ENCODE measurements at places on chromosomes 7 and 10.

- no peaks in the 10 kb centered on the region for H3K36me3 ChIP-seq
- H3K27ac ChIP-seq = no peak overlapping the region
- H3K27me3 ChIP-seq = no peaks in the 10 kb centered on the region
- no peak for DNase-seq
These were observed 200.5 kb downstream of the MDFIC start for GRCh38 chr7:115122388-115122787.

DNA sequence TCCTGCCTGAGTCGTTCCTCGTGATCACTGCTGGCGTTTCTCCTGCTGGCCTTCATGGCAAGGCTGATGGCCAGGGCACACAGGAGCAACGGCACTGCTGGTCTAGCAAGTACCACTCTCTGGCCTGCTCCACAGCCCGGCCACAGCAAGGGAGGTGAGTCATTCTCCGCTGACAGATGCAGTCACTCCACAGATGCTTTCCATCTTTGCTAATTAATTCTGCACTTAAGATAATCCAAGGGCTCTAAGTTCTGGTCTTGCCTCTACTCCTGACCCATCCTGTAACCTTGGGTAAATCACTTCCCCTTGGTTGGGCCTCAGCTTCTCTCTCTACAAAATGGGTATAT, 244.4 kb downstream of the RPS24 start:
- H3K4me3 ChIP-seq = no peak overlapping the region
- no peaks in the 10 kb centered on the region for H3K4me1 ChIP-seq
- no peak for DNase-seq

DNA sequence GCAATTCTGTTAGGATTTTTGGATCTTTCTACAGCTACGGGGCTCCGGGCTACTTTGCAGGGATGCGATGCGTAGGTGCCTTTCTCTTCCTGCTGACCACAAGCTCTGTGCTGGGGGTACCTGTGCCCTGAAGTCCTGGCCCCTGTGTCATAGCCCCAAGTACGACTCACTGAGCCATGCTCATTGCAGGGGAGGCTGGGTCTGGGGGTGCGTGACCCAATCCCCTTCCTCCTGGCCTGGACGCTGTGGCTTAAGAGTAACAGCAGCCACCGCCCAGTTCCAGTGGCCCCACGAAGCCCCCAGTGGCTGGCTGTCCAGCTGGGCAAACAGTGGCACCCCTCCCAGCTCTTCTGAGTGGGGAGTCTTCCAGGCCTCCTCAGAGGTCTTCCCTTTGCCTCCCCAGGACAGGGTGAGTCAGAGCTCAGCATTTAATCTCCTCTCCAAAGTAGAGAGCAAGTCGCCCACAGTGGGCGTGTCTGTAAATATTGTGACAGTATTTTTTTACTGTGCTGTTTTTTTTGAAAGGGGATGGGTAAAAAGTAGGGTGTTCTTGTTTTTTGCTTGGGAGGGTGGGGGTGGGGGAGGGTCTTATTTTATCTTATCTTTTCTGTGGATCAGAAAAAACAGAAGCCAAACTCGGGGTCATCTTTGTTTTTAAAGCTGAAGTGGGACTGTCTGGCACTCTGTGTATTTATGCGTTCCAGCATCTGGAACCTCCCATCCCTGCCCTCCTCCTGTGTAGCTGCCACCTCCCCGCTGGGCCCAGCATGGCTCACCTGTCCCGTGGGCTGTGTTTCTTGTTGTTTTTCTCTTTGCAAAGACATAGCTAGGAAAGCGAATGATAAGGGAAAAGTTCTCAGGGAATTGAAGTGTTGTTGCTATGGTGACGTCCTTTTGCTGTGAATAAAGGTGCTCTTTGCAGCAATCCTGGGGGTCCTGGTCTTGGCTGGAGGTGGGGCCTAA, 8.2 kb downstream of the LFNG start:
- no peak overlapping the region for H3K4me3 ChIP-seq
- peaks cover 85% of the 10 kb centered on the region for H3K4me1 ChIP-seq

DNA sequence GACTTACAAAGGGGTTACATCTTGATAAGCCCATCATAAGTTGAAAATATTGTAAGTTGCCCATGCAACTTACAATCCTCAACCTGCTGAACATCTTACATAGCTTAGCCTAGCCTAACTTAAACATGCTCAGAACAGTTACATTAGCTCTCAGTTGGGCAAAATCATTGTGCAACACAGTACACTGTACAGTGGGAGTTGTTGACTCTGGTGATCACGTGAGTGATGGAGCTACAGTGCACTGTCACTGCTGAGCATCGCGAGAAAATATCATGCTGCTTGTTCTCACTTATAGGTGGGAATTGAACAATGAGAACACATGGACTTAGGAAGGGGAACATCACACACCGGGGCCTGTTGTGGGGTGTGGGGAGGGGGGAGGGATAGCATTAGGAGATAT, 214.9 kb upstream of the ZMIZ1 start:
- H3K27ac ChIP-seq = no peak overlapping the region
- no peaks in the 10 kb centered on the region for H3K4me1 ChIP-seq
- H3K27me3 ChIP-seq = no peaks in the 10 kb centered on the region
- no peak overlapping the region for H3K4me3 ChIP-seq
- no peaks in the 10 kb centered on the region for H3K36me3 ChIP-seq
- no peak for DNase-seq
